A375 (cell line): ENCODE measurements at places on chromosomes 5 and 9. TPM values are rescaled to one million over a fixed set of nuclear protein-coding genes. Genes with fewer than 3 reads are reported as not detected.

The PNPLA7 gene
- 1.3 and 1.8 TPM in 2 replicates for total RNA-seq

The PRR16 gene
- total RNA-seq = 2.3 and 2.6 TPM in 2 replicates

The FOXD4 gene
- total RNA-seq = 0.30 and 0.37 TPM in 2 replicates

The MORN5 gene
- total RNA-seq = not detected in 2 replicates

The SLC36A2 gene
- total RNA-seq = not detected in 2 replicates

The ACSL6 gene
- total RNA-seq = 0.34 TPM in 1 of 2 replicates, not detected in the other

The PPP1R26 gene
- 24.2 TPM in 2 replicates for total RNA-seq

The MEF2C gene
- total RNA-seq = 6.4 and 7.1 TPM in 2 replicates

The LCN9 gene
- total RNA-seq = not detected in 2 replicates

The HAVCR1 gene
- not detected in 2 replicates for total RNA-seq

The IFNA10 gene
- not detected in 2 replicates for total RNA-seq

The EDIL3 gene
- 1.2 and 1.4 TPM in 2 replicates for total RNA-seq

The SLC34A1 gene
- 0.34 and 0.61 TPM in 2 replicates for total RNA-seq

The PCDHA13 gene
- total RNA-seq = 1.3 and 1.4 TPM in 2 replicates

The S100Z gene
- total RNA-seq = 0.23 and 0.74 TPM in 2 replicates

The TUSC1 gene
- 20.5 and 24.5 TPM in 2 replicates for total RNA-seq

The ZBED3 gene
- total RNA-seq = 2.6 and 6.7 TPM in 2 replicates

The GARIN3 gene
- total RNA-seq = not detected in 2 replicates

The C5orf22 gene
- total RNA-seq = 12.8 and 17.6 TPM in 2 replicates

The GPR150 gene
- total RNA-seq = not detected in 2 replicates

The CD274 gene
- total RNA-seq = 4.3 and 4.6 TPM in 2 replicates

The SCGB3A2 gene
- total RNA-seq = not detected in 2 replicates

The MAMDC4 gene
- total RNA-seq = 3.6 TPM in 2 replicates

The SLC6A7 gene
- not detected in 2 replicates for total RNA-seq

The SAXO1 gene
- not detected in 2 replicates for total RNA-seq

The ARL14EPL gene
- 2.3 and 4.6 TPM in 2 replicates for total RNA-seq
